ENCODE measurements at places on chromosomes 4 and X.

DNA sequence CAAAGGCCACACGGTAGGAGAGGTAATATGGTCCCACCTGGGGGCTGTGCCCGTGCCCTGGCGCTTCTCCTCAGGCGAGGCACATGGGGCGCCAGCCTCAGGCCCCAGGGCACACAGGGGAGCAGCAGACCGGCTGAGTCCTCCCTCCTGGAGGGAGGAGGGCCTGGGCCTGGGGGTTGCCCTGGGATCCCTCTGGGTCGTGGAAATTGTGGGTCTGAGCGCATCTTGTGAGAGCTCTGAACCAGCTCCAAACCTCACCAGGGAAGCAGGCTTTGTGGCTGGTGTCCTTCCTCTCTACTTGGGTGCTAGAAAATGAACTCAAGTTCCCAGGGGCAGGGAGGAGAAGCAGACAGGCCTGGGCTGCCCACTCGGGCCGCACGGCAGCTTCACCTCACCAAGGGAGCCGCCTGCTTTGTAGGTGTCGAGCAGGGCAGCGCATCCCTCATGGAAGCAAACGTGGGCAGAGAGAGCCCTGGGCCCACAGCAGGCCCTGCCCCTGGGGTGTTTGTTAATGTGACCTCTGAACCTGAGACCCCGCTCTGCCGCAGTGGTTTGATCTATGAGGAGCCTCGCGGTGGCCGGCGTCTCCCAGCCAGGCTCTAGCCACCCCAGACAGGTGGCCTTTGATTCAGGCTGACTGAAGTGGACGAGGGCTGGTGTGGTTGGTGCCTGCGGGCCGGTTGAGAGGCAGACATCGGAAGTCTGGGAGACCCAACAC is 10.8 kb downstream of the HTRA3 start:
- H3K4me1 ChIP-seq, result peaks cover 7% of the 10 kb centered on the region
- no peak overlapping the region for H3K27ac ChIP-seq
- no peak overlapping the region for H3K4me3 ChIP-seq
- no peaks in the 10 kb centered on the region for H3K27me3 ChIP-seq
- H3K36me3 ChIP-seq, result no peaks in the 10 kb centered on the region
- DNase-seq, result peak; percentile 59

- H3K27ac ChIP-seq, result peak overlapping the region; percentile 65
- H3K4me1 ChIP-seq, result peaks cover 32% of the 10 kb centered on the region
- DNase-seq, result peak; percentile 84
Observed at GRCh38 chr4:114599231-114599902, 760 bp downstream of the UGT8 start.

DNA sequence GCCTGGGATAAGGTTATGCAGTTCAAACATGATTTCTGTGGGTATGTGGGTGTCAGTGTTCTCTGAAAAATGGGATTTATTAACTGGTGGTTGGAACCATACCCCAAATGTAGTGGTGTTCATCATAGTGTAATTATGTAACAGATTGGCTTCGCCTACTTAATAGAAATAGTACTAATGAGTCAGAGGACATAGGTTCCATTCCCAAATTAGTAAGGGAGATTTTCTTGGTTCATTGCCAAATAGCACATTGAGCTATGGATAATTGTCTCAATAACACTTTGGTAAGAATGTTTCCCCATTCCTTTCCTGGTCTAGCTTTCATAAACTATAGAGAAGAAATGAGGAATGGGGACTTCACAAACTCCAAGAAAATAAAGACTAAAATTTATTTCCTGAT is 20.5 kb upstream of the CYBB start:
- H3K36me3 ChIP-seq, result no peaks in the 10 kb centered on the region
- H3K27me3 ChIP-seq, result no peaks in the 10 kb centered on the region
- no peak overlapping the region for H3K4me3 ChIP-seq
- peaks cover 18% of the 10 kb centered on the region for H3K4me1 ChIP-seq
- no peak overlapping the region for H3K27ac ChIP-seq

DNA sequence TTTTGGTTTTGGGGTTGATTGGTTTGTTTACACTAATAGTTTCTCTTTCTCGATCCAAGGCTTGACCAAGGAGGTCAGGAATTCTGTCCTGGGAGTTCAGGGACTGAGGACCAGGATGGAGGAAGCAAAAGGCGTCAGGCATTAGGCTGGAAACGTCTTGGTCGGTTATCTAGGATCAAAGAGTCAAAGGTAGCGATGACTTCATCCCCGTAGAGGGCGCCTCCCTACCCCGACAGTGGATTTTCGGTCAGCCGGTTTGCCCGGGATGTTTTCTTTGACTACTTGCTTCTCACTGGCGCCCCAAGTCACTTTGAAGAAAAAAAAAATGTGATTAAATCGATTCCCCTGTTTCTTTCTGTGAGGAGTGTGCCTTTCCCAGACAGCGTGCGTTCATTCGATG is 980 bp upstream of the FHDC1 start:
- peaks cover 25% of the 10 kb centered on the region for H3K27me3 ChIP-seq
- no peak for DNase-seq
- H3K4me3 ChIP-seq, result no peak overlapping the region
- H3K36me3 ChIP-seq, result no peaks in the 10 kb centered on the region

- no peaks in the 10 kb centered on the region for H3K27me3 ChIP-seq
- DNase-seq, result no peak
- H3K27ac ChIP-seq, result no peak overlapping the region
- H3K4me1 ChIP-seq, result no peaks in the 10 kb centered on the region
- no peaks in the 10 kb centered on the region for H3K36me3 ChIP-seq
- H3K4me3 ChIP-seq, result no peak overlapping the region
Observed at GRCh38 chr4:62320612-62321011, 1120.5 kb downstream of the ADGRL3 start.

DNA sequence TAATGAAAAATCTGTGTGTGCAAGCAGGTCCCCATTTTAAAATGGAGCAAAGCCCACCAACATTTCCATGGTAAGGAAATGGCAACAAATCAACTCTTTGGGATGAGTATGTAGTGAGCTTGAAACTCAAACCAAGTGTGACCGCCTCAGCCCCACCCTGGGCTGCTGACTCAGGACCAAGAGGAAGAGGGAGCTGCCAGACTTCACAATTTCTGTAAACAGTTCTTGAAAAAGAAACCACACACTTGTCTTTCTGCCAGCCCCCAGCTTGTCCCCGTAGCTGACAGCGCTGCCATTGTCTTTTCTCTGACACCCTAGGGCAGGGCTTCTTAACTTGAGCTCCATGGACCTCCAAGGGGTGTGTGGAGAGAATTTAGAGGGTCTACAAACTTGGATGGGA is 10.3 kb downstream of the RTL5 start:
- H3K4me3 ChIP-seq, result no peak overlapping the region
- no peaks in the 10 kb centered on the region for H3K27me3 ChIP-seq
- peak overlapping the region; percentile 68 for H3K27ac ChIP-seq
- no peaks in the 10 kb centered on the region for H3K36me3 ChIP-seq

GRCh38 chr4:110306303-110306702 is 107.9 kb upstream of the ELOVL6 start:
- H3K4me1 ChIP-seq, result no peaks in the 10 kb centered on the region
- no peak overlapping the region for H3K27ac ChIP-seq
- H3K27me3 ChIP-seq, result no peaks in the 10 kb centered on the region
- no peak overlapping the region for H3K4me3 ChIP-seq

GRCh38 chrX:37943554-37944344 is 62.6 kb upstream of the SYTL5 start:
- H3K27ac ChIP-seq, result no peak overlapping the region
- no peaks in the 10 kb centered on the region for H3K27me3 ChIP-seq
- no peak for DNase-seq

- H3K36me3 ChIP-seq, result no peaks in the 10 kb centered on the region
- no peaks in the 10 kb centered on the region for H3K27me3 ChIP-seq
Observed at GRCh38 chr4:150828159-150828558, 186.9 kb downstream of the LRBA start.

Measured in spleen (tissue), 13 donors.